ENCODE measurements at places on chromosomes 3 and 15.

DNA sequence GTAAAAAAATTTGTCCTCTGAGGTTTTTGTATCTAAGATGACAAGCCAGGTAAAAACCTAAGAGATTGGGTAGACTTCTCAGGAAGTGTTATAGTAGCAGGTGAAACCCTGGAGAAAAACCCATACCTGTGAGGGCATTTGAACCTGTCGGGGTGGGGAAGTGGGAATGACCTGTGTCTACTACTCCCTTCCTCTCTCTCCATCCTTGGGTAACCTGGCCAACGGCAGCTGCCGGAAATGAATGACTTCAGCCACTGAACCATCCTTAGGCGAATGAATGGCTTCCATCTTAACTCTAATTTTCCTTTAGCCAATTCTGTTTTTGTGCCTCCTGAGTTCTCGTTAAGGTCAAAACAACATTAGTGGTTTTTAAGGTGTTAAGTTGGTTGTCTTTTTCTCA lies 16.8 kb downstream of the GPR15 start:
- no peak for DNase-seq

GRCh38 chr3:8416965-8417364 lies 84.7 kb upstream of the LMCD1 start:
- peak; percentile 27 for DNase-seq

- no peak for DNase-seq
Measured at GRCh38 chr15:94322141-94322540, 90.8 kb downstream of the MCTP2 start.

GRCh38 chr3:186670155-186670554 lies 4.3 kb downstream of the HRG start:
- DNase-seq: no peak

DNA sequence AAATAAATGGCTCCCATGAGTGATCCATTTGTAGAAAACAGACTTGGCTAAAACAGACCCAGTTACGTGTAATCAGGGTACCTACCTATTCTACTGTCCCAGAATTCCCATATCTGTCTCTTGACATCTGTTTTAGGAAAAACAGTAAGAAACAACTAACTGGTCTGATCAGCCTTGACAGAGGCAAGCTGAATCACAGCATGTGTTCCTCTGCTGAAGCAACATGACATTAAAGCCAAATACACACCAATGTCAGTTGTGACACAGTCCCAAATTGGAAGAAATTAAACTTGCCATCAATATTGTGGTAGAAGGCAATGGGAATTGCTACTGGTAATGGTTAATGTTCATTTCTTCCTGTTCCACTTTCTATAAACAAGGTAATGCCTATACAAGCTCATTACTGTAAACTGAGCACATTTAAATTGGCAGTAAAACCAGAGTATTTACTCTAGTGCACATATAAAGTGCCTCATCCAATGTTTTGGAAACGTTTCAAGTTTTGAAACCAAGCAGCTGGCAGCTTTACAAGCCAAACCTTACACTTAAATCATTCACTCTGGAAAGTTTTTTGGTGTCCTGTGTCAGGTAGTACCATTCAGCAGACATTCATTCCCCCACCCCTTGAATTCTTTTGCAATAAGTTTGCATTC lies 27.0 kb downstream of the ALDH1A2 start:
- DNase-seq: peak; percentile 72

- DNase-seq: peak; percentile 81
Measured at GRCh38 chr3:124800511-124801258, 70.4 kb downstream of the UMPS start.

- no peak for DNase-seq
Measured at GRCh38 chr3:127061641-127062040, 78.7 kb downstream of the PLXNA1 start.

DNA sequence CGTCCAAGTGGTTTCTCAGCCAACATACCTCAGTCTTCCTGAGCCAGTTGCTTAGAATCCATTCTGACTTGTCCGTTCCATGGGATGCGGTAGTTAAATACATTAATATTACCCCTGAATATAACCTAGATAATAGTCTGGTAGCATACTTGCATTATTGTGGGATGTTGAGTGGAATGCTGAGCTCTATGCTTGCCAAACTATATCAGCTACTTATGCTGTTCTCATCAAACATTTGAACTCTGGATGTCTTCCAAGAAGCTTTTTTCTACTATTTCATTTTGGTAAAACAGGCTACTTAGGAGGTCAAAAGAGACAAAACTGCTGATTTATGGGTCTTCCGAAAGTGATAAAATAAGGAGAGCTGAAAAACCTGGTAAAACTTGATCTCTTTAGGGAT lies 429.5 kb downstream of the NAALADL2 start:
- DNase-seq: peak; percentile 53

- no peak for DNase-seq
Measured at GRCh38 chr3:15653321-15653720, 51.8 kb downstream of the BTD start.

GRCh38 chr3:18885612-18886011 lies 262.7 kb upstream of the KCNH8 start:
- no peak for DNase-seq

DNA sequence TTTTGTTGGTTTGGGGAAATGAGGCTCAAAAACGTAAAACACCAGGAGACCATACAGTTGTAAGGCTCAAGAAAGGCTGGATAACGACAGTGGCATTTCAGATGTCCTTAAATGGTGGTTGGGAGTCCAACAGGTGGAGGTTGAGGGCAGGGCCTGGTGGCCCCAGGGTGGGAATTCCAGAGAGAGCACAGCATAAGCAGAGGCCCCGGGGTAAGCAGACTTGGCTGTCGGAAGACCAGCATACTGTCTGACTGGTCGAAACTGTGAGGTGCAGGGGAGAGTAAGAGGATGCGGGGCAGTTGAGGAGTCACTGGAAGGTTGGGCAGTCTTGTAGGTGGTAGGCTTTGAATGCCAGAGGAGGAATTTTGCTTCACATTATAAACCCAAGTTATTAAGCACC lies 48.3 kb downstream of the SRP14 start:
- no peak for DNase-seq

GRCh38 chr3:81728766-81729544 lies 32.5 kb downstream of the GBE1 start:
- DNase-seq: peak; percentile 55

- DNase-seq: no peak
Measured at GRCh38 chr3:40281995-40282394, 27.5 kb upstream of the EIF1B start.

DNA sequence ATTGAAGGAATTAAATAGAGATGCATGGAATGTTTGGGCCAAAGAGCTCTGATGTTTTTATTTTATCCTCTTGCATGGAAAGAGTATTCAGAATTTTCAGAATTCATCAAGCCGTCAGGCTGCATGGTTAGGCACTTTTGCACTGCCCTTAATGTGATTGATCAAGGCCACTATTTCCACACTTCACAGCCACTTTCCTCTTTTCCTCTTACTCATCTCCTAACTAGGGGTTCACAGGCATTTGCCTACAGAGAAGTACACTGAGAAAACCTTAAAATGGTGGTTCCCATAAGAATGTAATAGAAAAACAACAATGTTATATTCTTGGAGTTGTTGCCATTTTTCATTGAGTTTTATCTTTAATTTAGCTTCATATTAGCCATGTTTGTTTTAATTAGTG lies 10.9 kb downstream of the SLC35A5 start:
- no peak for DNase-seq

GRCh38 chr3:179304605-179305004 lies 18.2 kb upstream of the ZNF639 start:
- no peak for DNase-seq

DNA sequence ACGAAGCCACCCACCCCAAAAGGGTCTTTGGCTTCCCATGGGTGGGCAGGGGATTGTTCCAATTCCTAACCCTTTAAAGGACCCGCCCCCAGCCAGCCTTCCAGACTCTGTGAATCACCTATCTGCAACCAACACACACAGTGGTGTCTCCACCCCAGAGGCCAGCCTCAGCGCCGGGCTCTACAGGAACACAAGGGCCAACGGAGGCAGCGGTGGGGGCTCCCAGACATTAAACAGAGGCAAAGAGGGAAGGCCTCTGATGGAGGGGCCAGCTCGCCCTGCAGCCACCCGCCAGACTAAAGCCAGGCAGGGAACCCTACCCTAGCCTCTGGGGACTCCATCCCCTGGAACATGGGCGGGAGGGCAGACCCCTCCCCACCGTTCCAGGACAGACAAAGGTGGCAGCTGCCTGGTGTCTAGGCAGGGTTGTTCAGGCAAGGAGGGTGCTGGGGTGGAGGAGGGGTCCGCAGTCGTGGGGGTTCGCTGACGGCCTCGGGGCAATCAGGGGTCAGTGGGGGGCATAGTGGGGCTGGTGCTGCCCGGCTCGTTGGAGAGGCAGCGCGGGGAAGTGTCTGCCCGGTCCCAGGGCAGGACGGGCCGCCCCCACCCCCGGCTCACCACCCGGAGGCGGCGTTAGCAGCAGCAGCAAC lies 448 bp downstream of the SHISA5 start:
- DNase-seq: peak; percentile 51

GRCh38 chr3:24551626-24552025 lies 57.0 kb upstream of the THRB start:
- DNase-seq: no peak

GRCh38 chr15:58467722-58468423 lies 36.1 kb downstream of the LIPC start:
- no peak for DNase-seq

GRCh38 chr3:177689077-177689476 lies 491.8 kb upstream of the TBL1XR1 start:
- no peak for DNase-seq
